Hematopoietic multipotent progenitor cell treated with erythropoietin and hydrocortisone succinate and interleukin-3 and kit ligand, for 17 days (in vitro differentiated cells): ENCODE measurements at places on chromosomes 5 and 9.

- DNase-seq, result no peak
These were observed 993 bp downstream of the HCN1 start for GRCh38 chr5:45694971-45695803.

DNA sequence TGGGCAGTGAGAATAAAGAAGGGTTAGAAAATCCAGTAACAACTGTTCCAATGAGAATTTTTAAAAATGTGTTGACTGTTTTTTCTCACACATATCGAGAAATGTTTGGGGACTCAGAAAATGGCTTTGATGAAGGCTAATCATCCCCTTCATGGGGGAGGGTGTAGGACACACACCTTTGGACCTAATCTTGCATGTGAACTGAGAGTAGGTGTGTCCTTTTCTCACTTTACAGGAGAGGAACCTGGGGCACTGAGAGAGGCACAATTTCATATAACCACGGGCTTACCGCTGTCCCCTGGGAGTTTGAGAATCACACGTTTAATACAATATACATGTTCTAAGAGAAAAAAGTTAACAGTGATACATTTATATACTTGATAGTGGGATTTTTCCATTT, 17.3 kb downstream of the FRRS1L start:
- no peak for DNase-seq

DNA sequence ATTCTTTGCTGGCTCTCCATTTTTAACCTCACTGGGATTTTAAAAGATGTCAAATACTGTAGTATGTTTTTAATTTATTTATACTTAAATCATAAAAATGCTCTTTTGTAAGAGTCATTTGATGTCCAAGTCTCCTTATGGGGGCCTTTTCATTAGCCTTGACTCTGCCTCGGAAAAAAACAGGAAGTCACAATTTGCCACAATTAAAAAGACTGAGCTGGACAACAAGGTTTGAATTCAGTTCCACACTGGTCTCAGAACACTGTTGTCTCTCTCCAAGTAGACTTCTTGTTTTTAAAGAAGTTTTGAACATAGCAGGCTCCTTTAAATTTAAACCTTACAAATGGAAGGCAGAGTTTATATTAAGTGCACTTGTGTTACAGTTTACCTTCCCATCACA, 444.2 kb downstream of the ACTL7B start:
- no peak for DNase-seq

- DNase-seq, result no peak
These were observed 129.1 kb upstream of the TRIM32 start for GRCh38 chr9:116558035-116558434.

- no peak for DNase-seq
These were observed 23.6 kb upstream of the ANXA2R start for GRCh38 chr5:43063721-43064171.

GRCh38 chr9:89278997-89279739, 31.8 kb upstream of the CKS2 start:
- DNase-seq, result peak; percentile 17
